Activated naive CD4-positive, alpha-beta T cell (primary cell): ENCODE measurements at places on chromosomes 11 and 22.

DNA sequence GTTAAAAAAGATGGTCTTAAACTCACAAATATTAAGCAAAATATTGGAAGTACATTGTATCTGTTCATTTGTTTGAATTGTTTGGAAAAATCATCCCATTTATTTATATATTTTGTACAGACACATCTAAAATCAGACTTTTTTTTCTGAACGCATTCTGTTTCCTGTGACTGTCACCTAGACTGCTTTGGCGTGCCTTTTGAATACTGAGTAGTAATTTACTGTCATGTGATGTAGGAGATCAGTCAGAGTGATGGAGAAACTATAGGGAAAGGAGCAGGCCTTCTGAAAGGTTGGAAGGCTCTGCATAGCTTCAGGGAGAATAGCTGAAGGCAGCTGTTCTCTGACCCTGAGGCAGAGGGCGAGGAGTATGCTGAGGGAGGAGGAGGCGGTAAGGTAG, 452.0 kb upstream of the ARHGAP42 start:
- no peak for DNase-seq

- DNase-seq = no peak
These were observed 265.3 kb downstream of the FAT3 start for GRCh38 chr11:92489826-92490399.

DNA sequence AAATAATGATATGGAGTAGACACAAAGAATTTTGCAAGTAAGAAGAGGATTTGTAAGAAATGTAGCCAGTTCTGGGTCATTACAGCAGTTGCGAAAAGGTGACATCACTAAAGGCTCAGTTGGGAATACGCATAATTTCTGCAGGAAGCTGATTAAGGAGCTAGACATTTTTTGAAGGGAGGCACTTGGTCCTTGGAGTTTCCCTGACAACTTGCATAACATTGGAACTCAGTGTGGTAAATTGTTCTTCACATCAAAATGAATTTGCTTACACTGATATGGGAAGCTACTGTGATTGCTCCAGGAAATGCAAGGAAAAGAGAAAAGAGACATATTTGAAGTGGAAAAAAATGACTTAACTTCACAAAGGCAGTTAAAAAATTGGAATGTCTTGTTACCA, 626.1 kb downstream of the NELL1 start:
- no peak for DNase-seq

DNA sequence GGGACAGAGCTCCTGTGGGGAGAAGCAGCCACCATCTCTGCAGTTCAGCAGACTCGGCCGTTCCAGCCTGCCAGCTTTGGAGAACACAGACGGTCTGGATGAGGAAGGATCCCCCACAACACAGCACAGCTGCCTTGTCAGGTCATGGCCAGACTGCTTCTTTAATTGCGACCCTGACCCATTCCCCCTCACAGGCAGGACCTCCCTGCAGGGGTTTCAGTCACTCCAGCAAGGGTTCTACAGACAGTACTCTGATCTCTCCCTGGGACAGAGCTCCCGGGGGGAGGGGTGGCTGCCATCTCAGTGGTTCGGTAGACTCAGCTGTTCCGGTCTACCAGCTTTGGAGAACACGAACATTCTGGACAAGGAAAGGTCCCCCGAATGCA, 173.5 kb downstream of the TTC28 start:
- DNase-seq = no peak

DNA sequence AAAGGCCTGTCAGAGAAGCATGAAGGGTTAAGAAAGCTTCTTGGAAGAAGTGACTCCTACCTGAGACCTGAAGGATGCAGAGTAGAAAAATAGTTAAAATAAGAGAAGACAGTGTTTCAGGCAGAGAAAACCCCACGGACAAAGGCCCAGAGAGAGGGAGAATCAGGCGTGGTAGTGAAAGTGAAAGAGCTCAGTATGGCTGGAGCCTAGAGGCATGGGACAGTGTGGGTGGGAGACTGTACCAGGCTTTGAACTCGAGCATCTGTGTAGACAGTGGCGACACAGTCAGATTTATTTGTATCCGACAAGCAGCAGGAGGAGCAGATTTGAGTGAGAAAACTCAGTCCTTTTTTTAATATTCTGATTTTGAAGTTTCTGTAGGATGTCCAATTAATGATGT, 360.0 kb downstream of the OPCML start:
- DNase-seq = no peak

- no peak for DNase-seq
These were observed 28.2 kb downstream of the PDE2A start for GRCh38 chr11:72646024-72646423.

GRCh38 chr11:126483621-126484195, 128.2 kb downstream of the ST3GAL4 start:
- no peak for DNase-seq

DNA sequence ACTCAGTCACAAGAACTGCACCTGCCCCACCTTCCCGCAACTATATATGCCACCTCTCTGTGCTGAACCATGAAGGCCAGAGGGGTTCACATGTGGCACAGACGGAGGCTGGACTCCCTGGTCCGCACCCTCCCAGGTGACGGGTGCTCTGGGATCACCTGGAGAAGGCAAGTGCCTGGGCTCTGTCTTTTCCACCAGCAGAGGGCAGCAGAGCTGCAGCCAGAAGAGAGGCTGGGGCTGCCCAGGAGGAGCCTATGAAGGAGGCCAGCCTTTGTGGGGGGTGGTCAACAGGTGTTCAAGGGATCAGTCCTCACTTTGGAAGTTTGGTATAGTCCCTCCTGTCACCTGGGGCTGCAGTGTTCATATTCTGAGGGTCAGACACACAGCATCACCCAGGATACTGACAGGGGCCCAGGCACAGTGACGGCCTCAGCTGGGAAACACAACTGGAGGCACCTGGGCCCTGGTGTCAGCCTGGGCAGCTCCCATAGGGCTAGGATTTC, 39.2 kb upstream of the IGLL5 start:
- DNase-seq = peak; percentile 52

DNA sequence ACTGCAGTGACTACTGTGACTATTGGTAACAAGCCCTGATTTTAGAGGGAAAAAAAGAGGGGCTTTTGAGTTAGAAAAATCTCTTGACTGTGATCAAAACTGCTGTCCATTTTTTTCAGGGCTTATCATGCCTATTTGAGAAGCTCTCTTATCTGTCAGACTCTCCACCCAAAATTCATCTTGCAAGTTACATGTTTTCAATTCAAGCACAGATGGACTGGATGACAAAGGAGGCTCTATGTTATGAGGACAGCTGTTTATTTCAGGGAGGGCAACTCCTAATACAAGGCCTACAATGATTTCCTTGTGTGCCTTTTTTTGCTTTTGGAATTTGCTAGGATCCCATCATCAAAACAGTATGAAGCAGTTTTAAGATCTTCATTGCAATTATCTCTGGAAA, 35.2 kb upstream of the USP47 start:
- no peak for DNase-seq

- DNase-seq = no peak
These were observed 1.9 kb downstream of the NUMA1 start for GRCh38 chr11:72078477-72078876.

GRCh38 chr11:121968638-121969037, 147.4 kb downstream of the BLID start:
- no peak for DNase-seq

DNA sequence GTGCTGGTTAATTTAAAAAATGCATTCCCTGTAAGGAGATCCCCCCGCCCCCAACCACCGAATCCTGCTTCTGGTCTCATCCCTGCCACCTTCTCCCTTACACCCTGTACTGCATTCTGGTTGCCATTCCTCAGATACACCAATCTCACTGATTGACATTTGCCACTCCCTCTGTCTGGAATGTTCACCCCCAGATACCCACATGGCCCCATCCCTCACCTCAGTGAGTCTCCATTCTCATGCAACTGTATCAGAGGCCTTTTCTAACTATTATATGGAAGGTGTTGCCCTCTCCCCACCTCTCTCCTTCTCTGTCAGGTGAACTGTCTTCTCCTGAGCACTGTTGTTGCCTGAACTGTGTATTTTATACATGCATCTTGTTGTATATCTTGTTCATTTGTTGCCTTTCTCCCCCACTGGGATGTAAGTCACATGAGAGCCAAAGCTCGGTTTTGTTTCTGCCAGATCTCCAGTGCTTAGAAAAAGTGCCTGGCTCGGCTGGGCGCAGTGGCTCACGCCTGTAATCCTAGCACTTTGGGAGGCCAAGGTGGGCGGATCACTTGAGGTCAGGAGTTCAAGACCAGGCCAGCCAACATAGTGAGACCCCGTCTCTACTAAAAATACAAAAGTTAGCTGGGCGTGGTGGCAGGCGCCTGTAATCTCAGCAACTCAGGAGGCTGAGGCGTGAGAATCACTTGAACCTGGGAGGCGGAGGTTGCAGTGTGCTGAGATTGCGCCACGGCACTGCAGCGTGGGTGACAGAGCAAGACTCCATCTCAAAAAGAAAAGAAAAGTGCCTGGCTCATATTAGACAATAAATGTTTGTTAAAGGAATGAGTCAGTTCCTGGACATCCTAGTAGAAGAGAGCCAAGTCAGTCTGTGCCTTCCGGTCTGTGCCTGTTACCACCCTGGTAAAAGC, 61.0 kb downstream of the TNRC6B start:
- DNase-seq = no peak

GRCh38 chr11:8339592-8340022, 75.9 kb upstream of the LMO1 start:
- DNase-seq = no peak

GRCh38 chr11:69949327-69949726, 128.8 kb upstream of the ANO1 start:
- DNase-seq = no peak

GRCh38 chr11:82756765-82757639, 23.3 kb upstream of the FAM181B start:
- DNase-seq = no peak

- no peak for DNase-seq
These were observed 69.1 kb downstream of the CTTN start for GRCh38 chr11:70467201-70468085.

DNA sequence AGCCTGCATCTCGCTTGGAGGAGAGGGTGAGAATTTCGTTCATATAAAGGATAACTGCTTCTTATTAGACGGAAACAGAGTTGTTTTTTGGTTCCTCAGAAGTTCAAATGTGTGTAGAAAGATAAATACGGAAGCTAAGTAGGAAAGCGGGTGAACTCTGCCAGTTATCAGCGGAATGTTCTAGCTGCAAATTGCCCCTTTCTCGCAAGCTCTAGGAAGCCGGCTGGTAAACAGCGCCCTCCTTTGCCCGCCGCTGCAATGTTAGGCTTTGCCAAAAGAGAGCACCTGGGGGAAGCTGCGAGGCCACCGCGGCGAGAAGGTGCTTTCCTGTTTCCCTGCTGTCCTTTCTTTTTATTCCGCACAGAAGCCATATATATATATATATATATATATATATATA, 67.0 kb downstream of the IGLL5 start:
- DNase-seq = no peak

- DNase-seq = no peak
These were observed 381.4 kb downstream of the BRD1 start for GRCh38 chr22:49446145-49446758.

- no peak for DNase-seq
These were observed 630 bp downstream of the PIK3IP1 start for GRCh38 chr22:31291481-31292235.

GRCh38 chr11:29432719-29433325, 584.0 kb downstream of the KCNA4 start:
- no peak for DNase-seq

- no peak for DNase-seq
These were observed 231.3 kb downstream of the DSCAML1 start for GRCh38 chr11:117565709-117566108.

DNA sequence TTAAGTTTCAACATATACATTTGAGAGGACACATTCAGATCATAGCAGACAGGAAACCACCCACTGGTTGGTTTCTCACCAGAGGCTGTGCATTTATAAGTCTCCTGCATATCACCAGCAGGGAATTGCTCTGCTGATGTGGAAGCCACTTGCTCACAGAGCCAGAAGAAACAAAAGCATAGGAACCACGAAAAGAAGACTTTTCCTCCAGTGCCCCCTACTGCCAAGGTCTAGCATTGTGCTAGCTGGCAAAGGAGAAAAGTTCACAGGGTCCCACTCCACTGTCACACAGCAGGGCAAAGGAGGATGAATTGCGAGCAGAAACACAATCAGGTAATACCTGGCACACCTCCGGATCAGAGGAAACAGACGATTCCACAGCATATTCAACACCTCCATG, 28.9 kb upstream of the ISX start:
- DNase-seq = no peak

DNA sequence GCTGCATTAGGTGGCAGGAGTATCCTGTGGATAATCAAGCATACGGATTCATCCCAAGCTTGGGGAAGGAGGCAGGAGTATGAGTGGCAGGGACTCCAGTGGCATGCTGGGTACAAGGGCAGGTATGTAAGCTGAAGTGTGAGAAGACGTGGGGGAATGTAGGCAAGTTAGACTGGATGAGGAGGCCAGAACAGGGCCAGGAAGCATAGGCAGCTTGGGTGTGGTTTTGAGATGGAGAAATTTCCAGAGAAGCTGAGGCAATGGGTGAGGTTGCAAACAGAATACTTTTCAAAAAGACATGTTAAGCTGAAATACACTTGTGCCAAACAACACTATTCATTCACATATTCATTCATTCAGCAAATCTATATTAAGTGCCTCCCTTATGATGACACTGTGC, 43.1 kb upstream of the AMOTL1 start:
- DNase-seq = no peak

DNA sequence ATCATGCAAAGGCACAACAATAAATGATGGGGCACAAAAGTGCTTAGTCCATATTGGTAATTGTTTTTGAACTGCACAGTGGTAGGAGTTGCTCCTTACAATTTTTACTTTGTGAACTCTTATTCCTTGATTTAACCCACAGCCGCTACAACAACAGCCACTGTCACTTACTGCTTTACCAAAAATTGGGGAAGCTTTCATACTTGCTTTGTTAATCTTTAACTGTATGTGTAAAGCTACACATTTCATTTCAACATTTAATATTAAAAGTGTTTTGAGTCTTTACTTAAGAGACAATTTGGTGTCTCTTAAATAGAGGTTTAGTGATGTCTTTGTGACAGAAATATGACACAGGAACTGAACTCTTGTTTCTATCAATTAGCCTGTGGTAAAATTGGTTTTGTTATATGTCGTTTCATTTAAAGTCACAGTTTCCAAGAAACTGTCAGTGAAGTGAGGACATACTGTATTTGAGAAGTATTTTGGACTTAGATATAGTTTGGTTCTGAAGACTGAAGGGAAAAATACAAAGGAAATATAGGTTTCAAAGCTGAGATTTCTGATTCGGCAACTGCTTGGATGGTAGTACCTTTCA, 6.5 kb upstream of the IL18BP start:
- DNase-seq = no peak

GRCh38 chr11:2974272-2974671, 17.9 kb downstream of the NAP1L4 start:
- DNase-seq = no peak
